ENCODE measurements at places on chromosomes 7 and 10.
A peak's percentile ranks its signal among the peaks of the same experiment; 100 is the strongest.

GRCh38 chr7:155513543-155514285, 32.6 kb downstream of the CNPY1 start:
- DNase-seq = no peak

GRCh38 chr10:1548596-1548995, 188.7 kb downstream of the ADARB2 start:
- no peak for DNase-seq

GRCh38 chr7:42233171-42233570, 3.8 kb downstream of the GLI3 start:
- no peak for DNase-seq

- no peak for DNase-seq
These were observed 2.9 kb upstream of the FGL2 start for GRCh38 chr7:77202481-77202976.

- DNase-seq = no peak
These were observed 402.6 kb downstream of the SORCS1 start for GRCh38 chr10:106761906-106762305.

DNA sequence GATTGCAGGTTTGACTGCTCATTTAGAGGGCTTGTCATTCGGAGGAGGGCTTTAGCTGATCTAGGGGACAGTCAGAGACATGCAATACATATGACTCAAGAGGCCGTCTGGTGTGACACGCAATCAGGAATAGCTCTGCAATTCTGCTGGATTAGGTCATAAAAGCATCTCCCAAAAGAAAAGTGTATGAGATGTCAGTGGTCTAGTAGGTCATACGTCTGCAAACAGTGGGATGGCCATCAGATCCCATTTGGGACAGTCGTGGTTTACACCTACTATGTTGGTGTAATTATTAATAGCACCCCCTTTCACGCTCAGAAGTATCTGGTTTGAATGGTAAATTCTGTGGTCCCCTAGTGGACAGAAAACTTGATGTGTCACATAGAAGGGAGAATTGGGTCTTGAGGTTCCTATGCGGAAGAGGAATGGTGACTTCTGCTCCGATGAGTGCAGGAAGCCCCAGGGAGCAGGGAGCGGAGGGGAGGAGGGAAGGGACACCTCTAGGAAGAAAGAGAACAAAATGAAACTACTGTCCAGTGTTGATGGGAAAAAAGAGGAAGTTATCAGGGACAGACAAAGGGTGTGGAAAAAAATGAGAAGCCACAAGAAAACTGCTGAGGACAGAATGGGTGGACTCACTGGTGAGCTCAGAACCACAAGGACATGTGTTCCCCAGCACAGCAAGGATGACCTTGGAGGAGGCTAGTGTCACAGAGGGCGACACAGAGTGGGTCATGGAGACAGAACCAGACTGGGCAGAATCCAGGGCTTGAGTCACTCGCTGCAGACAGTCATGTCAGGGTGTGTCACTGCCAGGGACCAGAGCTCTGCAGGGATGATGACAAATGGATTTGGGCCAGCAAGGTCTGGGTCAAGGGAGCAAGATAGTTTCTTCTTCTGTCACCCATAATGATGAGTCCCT, 59.9 kb downstream of the MAP3K8 start:
- peak; percentile 85 for DNase-seq

GRCh38 chr10:78798976-78799730, 269.6 kb upstream of the ZMIZ1 start:
- DNase-seq = peak; percentile 26

Measured in fibroblast of mammary gland (primary cell).